ENCODE measurements at places on chromosomes 3 and 15.

GRCh38 chr15:96421178-96421601 lies 90.7 kb downstream of the NR2F2 start:
- no peak for DNase-seq

GRCh38 chr3:10432931-10433330 lies 72.5 kb downstream of the ATP2B2 start:
- peak; percentile 11 for DNase-seq

DNA sequence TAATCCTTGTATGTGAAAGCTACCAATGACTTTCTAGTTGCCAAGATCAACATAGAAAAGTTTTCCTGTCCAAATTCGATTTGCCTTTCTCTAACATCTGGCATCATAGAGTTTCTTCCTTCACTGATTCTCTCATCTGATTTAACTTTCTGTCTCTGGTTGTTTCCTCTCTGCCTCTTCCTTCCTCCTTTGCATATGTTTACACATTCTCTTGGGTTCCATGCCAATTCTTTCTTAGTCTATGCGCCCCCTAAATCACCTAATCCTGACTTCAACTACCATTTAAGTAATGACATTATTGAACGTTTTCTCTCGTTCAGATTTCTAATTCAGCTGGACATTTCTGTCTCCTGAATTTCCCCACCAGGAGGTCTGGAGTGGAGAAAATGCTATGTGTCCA lies 561.9 kb upstream of the TGFBR2 start:
- DNase-seq = no peak

DNA sequence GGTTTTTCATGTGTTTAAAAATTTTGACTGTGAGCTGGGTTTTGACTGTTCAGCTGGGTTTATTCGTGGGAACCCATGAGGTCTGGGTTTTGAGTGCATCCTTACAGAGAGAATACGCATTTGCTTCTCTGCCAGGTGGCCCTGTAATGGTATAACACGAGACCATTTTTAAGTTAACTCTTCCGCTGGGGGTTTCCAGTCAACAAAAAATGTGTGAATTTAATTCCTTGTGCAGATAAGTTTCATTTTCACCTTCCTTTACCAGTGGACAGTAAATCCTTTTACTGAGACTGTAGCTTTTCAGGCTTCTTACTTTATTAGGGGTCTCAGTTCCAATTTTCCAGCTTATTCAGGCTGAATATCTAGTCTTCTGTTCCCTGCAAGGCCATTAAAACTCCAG lies 149.6 kb downstream of the OPA1 start:
- no peak for DNase-seq

GRCh38 chr3:181715571-181716340 lies 4.0 kb downstream of the SOX2 start:
- no peak for DNase-seq

Data from NCI-H524 (cell line).